ENCODE measurements at places on chromosomes 1 and 21.

DNA sequence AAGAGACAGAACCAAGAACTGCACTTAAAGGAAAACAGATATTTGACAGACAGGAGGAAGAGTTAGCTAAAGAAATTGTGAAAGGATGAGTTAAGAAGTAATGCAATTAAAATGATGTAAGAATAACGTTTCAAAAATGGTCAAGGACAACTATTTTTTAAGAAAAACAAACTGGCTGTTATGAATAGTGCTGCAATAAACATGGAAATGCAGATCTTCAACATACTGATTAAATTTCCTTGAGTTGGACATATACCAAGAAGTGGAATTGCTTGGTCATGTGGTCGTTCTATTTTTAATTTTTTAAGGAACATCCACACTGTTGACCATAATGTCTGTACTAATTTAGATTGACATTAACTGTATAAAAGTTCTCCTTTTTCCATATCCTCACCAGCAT lies 23.1 kb upstream of the PHTF1 start:
- DNase-seq = no peak

- DNase-seq = no peak
Measured at GRCh38 chr1:171379846-171380245, 65.9 kb downstream of the FMO4 start.

- peak; percentile 96 for DNase-seq
Measured at GRCh38 chr21:43775795-43776430, at the start of gene CSTB. TSS of gene CSTB (minus strand) at chr21:43776308. CDS start at chr21:43776269, 39 bp downstream.

DNA sequence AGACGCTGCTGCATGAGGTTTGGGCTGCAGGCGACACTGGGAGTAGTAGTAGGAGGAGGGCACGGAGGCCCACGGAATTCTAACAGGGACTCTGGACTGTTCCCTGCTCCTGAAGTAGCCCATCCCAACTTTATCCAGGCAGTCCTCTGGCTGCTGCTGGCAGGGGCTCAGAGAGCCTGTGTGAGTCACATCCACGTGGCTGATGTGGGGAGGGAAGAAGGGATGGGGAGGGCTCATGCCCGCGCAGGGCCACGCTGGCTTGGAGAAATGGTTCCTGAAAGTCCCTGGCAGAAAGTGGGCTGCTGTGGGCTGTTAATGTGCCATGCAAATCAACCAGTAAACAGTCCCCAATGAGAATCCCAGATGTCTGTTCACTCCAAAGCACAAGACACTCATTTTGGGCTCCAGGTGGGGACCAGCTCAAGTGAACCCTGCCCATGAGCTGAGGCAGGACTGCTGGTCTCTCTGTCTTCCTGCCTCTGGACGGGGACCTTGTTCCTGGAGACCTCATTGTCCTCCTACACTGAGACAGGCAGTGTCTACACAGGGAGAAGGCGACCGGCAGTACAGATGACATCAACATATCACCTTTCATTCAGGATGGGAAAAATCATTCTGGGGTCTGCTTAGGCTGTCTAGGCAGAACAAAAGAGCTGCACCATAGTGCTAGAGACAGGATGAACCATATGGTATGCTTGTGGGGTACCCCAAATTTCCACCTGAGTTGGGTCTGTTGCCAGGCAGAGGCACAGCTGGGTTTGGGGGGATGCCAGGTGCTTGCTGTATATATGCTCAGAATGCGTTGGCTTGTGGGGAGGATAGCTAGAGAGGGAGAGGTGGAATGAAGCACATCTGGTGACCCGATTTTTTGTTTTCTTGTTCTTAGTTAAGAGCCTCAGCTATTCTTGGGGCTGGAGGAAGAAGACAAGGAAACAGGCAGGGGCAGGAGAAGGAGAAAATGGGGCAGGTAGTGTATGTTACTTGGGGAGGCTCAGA lies 57.9 kb upstream of the FMOD start:
- no peak for DNase-seq

DNA sequence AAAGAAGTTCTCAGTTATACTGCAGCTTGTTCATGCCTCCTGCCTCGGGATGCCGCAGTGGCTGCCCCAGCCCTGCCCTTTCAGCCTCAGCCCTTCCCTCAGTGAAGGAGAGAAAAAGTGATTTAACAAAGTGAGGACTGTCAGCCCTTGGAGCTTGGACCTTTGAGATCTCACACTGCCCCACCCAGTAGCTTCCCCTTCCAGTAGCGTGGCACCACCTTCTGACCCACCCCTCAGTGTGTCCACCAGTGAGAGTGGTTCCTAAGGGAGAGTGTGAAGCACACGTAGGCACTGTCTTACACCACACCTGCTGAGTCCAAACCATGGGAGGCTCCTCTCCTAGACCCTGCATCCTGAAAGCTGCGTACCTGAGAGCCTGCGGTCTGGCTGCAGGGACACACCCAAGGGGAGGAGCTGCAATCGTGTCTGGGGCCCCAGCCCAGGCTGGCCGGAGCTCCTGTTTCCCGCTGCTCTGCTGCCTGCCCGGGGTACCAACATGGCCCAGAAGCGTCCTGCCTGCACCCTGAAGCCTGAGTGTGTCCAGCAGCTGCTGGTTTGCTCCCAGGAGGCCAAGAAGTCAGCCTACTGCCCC lies at the start of gene CDA:
Gene CDA (plus strand): TSS at position 464 of the 592 bp plus-strand sequence. CDS start 33 bp downstream, at position 497.
- DNase-seq = no peak

DNA sequence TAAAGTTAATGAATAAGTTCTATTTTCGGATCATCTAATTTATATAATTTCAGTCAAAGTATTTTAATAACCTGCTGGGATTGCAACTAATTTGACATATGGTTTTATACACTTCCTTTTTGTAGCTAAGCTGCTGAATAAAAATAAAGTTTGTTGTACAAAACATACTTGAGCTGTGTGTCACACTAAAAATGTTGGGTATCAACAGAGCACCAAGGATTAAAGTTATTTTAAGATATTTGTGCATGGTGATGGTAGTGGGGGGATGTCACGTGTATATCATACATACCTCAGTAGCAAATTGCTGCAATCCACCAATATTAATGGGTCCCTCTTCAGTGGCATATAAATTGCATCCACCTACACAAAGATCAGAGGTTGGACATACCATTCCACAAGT lies 199.6 kb downstream of the DPYD start:
- no peak for DNase-seq

- DNase-seq = no peak
Measured at GRCh38 chr1:90761781-90762589, 44.9 kb upstream of the BARHL2 start.

DNA sequence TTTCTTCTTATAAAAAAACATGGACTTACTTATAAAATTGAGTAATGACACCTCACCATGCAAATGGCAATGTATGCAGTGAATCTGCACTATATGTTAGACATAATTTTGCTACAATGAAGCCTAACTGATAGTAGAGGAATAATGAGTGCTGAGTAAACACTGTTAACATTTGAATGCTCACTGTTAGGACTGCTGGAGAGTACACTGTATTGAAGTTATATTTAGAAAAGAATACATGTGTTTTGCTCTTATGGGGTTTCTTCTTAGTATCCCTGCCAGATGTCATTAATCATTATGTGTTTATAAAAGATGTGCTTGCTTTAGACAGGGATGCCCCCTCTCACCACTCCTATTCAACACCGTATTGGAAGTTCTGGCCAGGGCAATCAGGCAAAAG lies 111.1 kb upstream of the ZP4 start:
- no peak for DNase-seq

DNA sequence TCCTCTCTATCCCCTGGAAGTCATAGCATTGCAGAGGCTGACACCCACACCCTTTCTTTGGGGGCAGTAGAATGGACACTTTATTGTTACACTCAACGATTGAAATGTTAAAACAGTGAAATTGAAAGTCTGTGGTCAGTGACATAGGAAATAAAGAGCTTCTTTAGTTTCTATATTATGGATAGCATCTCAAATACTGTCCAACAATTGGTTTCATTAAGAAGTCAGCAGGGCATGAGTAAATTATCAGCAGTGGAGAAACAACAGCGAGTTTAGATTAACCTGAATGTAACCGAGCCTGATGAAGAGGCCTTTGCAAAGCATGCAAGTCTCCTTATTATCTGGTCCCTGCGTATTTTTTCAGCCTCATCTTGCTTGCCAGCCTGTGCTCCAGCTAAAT lies 350.7 kb downstream of the NTNG1 start:
- DNase-seq = no peak

- no peak for DNase-seq
Measured at GRCh38 chr1:58158016-58158415, 388.5 kb downstream of the OMA1 start.

- DNase-seq = no peak
Measured at GRCh38 chr1:226344441-226345259, 35.7 kb upstream of the LIN9 start.

- DNase-seq = no peak
Measured at GRCh38 chr1:224739303-224739996, 123.3 kb downstream of the CNIH3 start.

DNA sequence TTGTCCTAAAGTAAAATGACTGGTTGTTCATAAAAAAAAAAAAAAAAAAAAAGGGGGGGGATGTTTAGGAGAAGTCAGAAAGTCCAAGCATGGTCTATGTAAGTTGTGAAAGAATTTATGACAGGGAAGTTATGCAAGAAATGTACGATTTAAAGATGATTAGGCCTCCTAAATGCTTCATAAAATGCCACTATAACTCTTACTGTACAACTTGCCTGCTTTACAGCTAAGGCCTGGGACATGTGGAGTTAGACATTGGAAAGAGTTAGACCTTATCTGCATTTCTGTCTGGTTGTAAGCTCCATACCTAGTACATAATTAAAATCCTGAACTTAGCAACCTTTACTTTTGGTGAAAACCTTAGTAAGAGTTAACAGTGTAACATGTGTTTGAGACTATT lies 150.0 kb downstream of the TPR start:
- DNase-seq = no peak

DNA sequence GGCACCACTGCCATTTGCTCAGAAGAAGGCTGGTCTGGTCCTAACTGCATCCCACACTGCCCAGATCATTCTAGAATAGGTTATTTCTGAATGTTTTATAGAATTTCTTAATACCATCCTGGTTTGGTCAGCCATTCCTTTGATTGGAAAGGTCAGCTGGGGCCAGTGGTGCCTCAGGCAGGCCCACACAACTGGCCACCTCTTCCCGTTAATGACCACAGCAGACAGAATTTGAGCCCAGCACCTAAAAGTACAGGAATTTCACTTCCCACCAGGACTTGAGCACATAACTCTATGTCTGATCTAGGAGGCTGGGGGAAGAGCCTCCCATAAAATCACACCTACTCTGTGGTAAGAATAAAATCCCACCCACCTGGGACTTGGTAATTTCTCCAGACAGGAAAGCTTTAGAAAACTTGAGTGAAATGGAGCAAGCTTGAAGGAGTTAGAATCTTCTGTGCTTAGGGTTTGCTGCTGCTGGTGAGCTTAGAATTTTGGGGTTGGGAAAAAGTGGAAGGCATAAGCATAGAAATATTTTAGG lies 6.6 kb upstream of the PLA2G2C start:
- no peak for DNase-seq

GRCh38 chr1:6511056-6511455 lies 19.6 kb upstream of the PLEKHG5 start:
- DNase-seq = no peak

- peak; percentile 48 for DNase-seq
Measured at GRCh38 chr1:22959545-22960360, 12.9 kb downstream of the LACTBL1 start.

DNA sequence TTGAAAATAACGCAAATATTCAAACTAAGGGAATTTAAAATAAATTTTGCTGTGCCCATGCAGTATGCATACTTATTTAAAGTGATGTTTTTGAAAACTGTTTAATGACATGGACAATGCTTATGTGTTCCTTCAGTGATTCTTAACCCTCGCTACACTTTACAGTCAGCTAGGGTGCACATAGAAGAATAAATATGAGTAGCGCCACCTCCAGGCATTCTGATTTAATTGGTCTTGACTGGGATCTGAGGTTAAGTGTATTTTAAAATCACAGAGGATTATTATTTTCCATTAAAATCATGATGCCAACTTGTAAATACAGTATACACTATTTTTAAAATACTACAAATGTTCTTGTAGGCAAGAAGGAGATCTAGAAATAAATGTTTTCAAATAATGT lies 373.5 kb upstream of the ADGRL4 start:
- DNase-seq = no peak

- no peak for DNase-seq
Measured at GRCh38 chr1:2160451-2161300, 33.9 kb downstream of the FAAP20 start.

GRCh38 chr1:38586993-38587646 lies 272.5 kb downstream of the RRAGC start:
- DNase-seq = peak; percentile 81

- no peak for DNase-seq
Measured at GRCh38 chr1:183554577-183554976, 35.7 kb downstream of the NCF2 start.

DNA sequence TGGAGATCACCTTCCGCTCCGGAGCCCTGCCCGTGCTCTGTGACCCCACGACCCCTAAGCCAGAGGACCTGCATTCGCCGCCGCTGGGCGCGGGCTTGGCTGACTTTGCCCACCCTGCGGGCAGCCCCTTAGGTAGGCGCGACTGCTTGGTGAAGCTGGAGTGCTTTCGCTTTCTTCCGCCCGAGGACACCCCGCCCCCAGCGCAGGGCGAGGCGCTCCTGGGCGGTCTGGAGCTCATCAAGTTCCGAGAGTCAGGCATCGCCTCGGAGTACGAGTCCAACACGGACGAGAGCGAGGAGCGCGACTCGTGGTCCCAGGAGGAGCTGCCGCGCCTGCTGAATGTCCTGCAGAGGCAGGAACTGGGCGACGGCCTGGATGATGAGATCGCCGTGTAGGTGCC lies 9.6 kb downstream of the SPATA46 start:
- no peak for DNase-seq

DNA sequence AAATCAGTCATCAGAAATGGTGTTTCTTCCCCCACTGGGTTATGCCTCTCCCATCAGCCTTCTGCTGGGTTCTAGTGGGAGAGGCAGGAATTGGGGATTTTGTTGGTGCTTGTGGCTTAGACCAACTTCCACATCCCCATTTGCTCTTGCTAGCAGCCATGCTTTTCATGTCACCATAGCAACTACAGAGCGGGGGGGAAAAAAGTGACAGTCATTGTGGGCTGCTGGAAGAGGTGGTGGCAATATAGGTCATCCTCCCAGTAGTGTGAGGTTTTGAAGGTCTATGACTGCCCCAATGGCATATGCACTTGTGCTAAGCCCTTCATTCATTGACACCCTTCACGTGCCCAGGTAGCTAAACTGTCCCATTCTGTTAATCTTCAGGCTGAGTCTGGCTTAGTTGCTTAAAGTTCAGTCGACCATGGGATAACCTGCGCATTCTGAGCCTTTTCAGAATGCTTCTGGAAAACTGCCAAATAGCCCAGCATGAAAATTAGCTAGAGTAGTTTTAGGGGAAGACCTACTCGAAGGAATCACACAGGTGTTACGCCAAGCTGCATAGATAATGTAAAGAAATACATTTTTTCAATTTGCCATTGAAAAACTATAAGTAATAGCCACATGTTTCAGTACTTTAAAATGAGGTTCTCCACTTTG lies 53.7 kb upstream of the ZNF326 start:
- DNase-seq = no peak

GRCh38 chr1:19038732-19039131 lies 82.3 kb upstream of the IFFO2 start:
- DNase-seq = no peak

- no peak for DNase-seq
Measured at GRCh38 chr1:113811156-113811887, 954 bp downstream of the RSBN1 start.
